NAMALWA (cell line): ENCODE measurements at places on chromosomes 1 and 21.

- no peak for DNase-seq
Observed at GRCh38 chr21:35976929-35977328, 83.4 kb downstream of the SETD4 start.

GRCh38 chr1:229887043-229887822, 179.8 kb upstream of the GALNT2 start:
- no peak for DNase-seq

GRCh38 chr1:245990315-245991022, 516.6 kb downstream of the SMYD3 start:
- DNase-seq, result no peak

DNA sequence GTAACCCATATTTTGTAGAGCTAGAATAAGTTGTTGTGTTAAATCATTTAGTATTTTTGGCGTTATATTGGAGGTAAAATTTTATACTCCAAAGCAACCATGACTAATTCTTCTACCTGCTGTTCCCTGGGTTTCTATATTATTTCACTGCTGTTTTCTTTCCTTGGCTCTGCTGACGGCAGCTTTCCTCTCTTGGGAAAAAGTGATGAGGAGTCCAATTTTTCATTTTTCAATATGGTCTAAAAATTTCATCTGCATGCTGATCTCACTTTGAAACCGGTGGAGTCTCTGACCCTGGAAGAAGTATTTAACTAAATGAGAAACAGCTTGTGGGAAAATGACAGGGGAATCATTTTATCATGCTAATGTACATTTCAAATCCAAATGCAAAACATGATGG, 110.2 kb downstream of the IFI44 start:
- no peak for DNase-seq

- DNase-seq, result no peak
Observed at GRCh38 chr1:175319912-175320230, 127.3 kb upstream of the KIAA0040 start.

DNA sequence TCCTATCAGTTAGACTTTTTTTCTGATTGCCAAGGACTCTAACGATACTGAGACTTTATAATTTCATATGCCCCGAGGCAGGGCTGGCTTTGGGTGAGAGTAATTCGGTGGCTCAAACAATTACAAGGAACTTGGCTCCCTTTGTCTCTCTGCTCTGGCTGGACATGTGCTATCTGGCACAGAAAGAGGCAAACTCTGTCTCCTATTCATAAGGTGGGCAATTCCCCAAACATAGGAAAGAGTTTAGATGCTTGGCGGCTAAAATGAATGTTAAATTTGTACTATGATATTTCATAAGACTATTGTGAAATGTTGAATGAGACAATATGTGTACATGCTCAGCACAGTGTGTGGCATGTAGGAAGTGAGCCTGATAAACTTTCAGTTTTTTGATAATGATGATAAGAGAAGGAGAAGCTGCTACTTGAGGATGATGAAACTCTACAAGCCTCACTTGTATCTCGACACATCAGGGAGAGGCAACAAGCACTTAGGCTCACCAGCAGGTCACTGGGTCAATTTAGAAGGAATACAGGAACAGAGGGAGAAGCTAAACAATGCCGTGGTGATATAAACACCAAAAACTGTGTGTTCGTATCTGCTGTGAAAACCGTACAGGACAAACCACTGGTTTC, 12.6 kb upstream of the NTPCR start:
- no peak for DNase-seq

- DNase-seq, result no peak
Observed at GRCh38 chr1:228160201-228160761, 5.3 kb upstream of the IBA57 start.

- DNase-seq, result no peak
Observed at GRCh38 chr1:224673141-224673540, 57.0 kb downstream of the CNIH3 start.

GRCh38 chr1:240258910-240259309, 167.2 kb downstream of the FMN2 start:
- no peak for DNase-seq

GRCh38 chr1:225674381-225674780, 21.5 kb upstream of the ENAH start:
- no peak for DNase-seq

DNA sequence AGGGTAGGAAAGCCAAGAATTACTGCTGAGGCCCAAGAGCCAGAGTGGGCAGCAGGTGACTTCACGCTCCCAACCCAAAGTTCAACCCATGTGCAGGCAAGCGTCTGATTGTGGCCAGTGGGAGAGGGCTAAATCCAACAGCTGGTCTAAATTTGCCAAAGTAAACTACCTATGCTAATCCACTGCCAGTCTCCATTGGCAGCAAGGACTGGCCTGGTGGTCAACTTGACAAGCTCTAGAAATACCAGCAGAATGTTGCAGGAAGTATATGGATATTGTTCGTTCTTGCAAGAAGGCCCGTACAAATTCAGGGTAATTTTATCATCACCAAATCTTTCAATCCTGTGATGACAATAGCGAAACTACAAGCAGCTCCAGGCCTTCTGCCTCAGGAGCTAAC, 1.5 kb downstream of the TMEM63A start:
- no peak for DNase-seq
